ENCODE measurements at places on chromosomes 16 and 17.

- no peak for DNase-seq
These were observed 18.0 kb downstream of the HS3ST3B1 start for GRCh38 chr17:14318918-14319205.

- DNase-seq, result peak; percentile 84
These were observed at the start of the genes GLOD4 and MRM3 for GRCh38 chr17:781805-782731. Gene GLOD4 (minus strand): TSS chr17:782280. CDS start chr17:782255, 25 bp downstream. Gene MRM3 (plus strand): TSS chr17:782353. CDS start chr17:782379, 26 bp downstream.

GRCh38 chr17:81383504-81384421 is 11.5 kb upstream of the BAHCC1 start:
- no peak for DNase-seq

GRCh38 chr16:85002099-85002541 is 9.2 kb downstream of the ZDHHC7 start:
- DNase-seq, result no peak

GRCh38 chr16:77457046-77457445 is 22.2 kb upstream of the ADAMTS18 start:
- no peak for DNase-seq

Data from anterior cingulate cortex (tissue), 58 donors.